ENCODE measurements at places on chromosomes 2 and 18.

DNA sequence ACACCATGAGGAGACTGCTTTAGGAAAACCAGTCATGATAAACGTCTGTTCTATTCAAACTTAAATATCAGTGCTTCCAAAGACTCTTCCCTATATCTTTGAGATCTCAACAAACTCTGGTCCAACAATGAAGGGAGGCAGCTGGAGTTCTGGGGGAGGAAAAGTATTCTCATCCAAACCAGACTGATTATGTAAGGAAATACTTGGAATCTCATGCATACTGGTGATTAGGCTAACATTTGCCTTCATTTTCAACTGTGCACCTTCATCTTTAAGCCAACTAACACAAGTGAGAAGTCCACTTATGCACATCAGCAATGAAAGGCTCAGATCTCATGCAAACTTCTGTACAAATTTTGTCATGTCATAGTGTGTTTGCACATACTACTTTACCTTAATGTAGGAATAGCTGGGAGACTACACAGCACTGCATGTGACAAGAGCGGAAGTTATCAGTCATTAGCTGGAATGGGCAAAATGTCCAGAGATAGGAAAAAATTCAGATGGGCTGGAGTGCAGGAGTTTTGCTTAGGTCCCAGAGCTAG lies 67.5 kb upstream of the STK17B start:
- no peak for DNase-seq

DNA sequence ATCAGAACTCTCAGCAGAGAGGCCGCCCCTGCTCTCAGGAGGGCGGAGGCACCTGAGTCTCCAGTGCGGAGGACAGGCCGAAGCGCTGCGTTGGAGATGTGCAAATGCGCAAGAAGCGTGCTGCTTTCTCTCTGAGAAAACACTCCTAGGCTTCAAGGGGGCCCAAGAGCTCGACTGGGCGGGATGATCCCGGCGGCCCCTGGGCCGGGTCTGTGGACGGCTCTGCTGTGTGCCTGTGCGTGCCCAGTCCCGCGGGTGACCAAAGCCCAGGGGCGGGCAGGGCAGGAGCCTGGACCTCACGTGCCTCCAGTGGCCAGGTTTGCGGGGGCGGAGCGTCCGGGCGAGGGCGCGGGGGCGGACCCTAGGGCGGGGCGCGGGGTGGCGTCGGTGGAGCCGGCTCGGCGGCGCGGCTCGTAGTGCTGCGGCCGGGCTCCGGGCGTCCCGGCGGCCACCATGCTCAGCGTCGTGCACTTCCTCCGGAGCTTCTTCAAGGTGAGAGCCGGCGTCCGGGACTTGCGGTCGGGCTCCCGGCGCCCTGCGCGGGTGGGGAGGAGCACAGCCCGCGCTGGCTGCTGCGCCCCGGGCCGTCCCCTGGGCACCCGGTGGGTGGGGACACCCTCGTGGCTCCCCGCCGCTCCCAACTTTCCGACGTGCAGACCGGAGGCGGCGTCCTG lies at the start of gene ARHGEF4:
Gene ARHGEF4, plus strand, starts transcription at position 414 of the 674 bp plus-strand sequence. Its CDS starts 40 bp downstream, at position 454.
- no peak for DNase-seq

GRCh38 chr2:30807249-30807648 lies at the start of gene CAPN13:
TSS of gene CAPN13 (minus strand) at chr2:30807446. CDS start at chr2:30787325, 20,121 bp downstream.
- no peak for DNase-seq

GRCh38 chr2:235659767-235660322 lies 166.0 kb downstream of the AGAP1 start:
- peak; percentile 63 for DNase-seq

GRCh38 chr2:108898315-108899082 lies 90.5 kb downstream of the EDAR start:
- DNase-seq: no peak

GRCh38 chr2:114442510-114442909 lies at the start of gene DPP10:
TSS of gene DPP10 (plus strand) at chr2:114442641.
- no peak for DNase-seq

DNA sequence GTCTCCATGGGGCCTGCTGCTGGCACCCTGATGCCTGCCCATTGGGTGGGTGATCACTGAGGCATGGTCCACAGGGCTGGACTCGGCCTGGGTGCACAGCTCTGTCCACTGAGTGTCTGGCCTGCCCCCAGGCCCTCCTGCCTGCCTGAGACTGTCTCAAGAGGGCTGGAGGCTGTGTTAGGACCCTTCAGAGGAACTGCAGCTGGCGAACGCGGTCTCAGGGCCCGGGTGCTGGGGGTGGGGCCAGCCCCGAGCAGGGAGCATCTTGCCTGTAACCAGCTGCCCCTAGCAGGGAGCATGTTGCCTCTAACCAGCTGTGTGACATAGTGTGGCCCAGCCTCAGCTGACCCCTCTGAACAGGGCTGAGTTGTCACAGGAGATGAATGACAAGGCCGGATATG lies 50.0 kb downstream of the TWIST2 start:
- no peak for DNase-seq

- DNase-seq: no peak
These were observed 521.8 kb upstream of the ZEB2 start for GRCh38 chr2:145041706-145042105.

GRCh38 chr2:224398289-224398688 lies 3.6 kb downstream of the FAM124B start:
- DNase-seq: no peak

DNA sequence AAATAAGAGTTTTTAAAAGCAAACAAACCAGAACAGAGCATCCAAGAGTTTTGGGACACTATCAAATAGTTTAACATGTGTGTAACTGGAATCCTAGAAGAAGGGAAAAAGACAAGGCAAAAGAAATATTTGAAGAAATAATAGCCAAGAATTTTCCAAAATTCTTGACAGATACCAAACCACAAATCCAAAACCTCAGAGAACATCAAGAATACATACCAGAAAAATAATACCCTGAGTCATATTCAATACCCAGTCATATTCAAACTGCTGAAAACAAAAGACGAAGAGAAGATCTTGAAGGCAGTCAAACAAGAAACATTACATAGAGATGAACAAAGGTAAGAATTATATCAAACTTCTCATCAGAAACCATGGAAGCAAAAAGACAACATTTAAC lies 22.9 kb downstream of the INO80C start:
- no peak for DNase-seq

GRCh38 chr2:74554820-74555531 lies 456 bp downstream of the DOK1 start:
- DNase-seq: no peak

DNA sequence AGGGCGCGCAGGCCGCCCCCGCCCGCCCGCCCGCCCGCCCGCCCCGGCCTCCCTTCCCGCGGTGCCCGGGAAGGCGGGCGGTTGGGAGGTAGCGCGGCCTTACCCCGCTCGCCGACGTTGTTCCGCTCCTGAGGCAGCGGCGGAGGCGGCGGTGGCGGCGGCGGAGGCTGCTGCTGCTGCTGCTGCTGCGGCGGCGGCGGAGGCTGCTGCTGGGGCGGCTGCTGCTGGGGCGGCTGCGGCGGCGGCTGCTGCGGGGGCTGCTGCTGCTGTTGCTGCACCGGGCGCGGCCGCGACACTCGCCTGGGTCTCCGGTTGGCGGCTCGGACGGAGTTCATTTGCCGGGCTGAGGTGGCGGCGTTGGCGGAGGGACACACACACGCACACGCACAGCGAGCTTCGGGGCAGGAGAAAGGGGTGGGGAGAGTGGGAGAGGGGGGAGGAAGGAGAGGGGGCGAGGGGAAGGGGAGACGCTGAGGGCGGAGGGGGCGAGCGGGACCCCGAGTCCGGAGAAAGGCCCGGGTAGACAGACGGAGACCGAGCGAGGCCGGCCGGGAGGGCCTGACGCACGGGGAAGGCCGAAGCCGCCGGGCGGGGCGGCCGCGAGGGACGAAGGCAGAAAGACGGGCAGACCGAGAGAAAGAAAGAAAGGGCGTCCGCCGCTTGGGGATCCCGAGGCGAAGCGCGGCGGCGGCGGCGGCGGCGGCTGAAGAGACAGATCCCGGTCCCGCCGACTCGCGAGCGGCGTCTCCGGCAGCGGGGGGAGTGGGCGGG lies 727 bp downstream of the FBXO11 start:
- DNase-seq: no peak

- no peak for DNase-seq
These were observed 199.3 kb downstream of the NCK2 start for GRCh38 chr2:105943977-105944376.

GRCh38 chr2:153641046-153641445 lies 162.5 kb upstream of the RPRM start:
- no peak for DNase-seq

DNA sequence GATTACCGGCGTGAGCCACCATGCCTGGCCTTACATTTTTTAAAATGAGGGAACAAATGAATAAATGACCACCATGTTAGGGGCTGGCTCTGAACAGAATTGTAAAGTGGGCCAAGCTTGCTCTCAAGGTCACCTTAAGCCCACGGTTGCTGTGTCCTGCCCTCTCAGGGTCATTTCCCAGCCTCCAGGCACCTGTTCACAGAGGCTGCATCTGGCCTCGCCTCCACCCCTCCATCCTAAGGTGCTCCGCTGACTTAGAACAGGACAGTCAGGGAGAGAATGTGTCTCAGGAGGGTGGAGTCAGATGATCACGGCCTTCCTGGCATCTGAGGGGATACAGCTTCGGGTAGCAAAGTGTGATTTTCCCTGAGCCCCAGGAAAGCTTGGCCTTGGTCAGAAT lies 7.3 kb downstream of the SFTPB start:
- DNase-seq: no peak

- no peak for DNase-seq
These were observed 159.3 kb downstream of the HDAC4 start for GRCh38 chr2:239241431-239241960.

DNA sequence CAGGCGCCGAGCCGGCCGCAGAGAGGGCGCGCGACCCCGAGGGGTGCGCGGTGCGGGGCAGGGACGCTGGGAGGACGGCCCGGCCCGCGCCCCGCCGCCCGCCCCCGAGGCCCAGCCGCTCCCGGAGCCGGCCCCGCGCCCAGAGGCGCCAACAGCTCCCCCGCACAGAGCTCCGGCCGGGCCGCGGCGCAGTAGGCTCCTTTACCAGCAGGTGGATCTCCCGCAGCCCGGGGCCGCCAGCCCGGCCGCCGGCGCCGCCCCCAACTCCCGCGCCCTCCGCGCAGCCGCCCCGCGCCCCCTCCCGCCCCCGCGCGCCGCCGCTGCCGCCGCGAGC lies 258 bp downstream of the MGAT4A start:
- DNase-seq: no peak

DNA sequence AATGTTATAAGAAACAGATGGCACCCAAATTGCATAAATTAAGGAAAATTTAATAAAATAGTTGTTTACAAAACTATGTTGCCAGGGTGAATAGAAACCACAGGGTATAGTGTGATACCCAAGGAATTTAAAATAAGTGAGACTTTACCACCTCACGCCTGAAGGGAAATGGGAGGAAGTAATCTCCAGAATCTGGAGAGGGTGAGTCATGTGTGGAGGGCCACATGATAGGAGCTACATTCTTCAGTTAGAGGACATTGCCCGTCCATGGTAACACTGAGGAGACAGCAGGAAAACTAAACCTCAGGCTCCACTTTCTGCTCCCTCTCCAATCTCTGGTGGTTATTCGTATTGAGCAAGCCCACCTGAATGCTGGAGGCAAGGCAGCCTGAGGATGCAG lies 97.2 kb upstream of the NXPH2 start:
- DNase-seq: no peak

- DNase-seq: no peak
These were observed 374.5 kb upstream of the HS6ST1 start for GRCh38 chr2:128692895-128693742.

DNA sequence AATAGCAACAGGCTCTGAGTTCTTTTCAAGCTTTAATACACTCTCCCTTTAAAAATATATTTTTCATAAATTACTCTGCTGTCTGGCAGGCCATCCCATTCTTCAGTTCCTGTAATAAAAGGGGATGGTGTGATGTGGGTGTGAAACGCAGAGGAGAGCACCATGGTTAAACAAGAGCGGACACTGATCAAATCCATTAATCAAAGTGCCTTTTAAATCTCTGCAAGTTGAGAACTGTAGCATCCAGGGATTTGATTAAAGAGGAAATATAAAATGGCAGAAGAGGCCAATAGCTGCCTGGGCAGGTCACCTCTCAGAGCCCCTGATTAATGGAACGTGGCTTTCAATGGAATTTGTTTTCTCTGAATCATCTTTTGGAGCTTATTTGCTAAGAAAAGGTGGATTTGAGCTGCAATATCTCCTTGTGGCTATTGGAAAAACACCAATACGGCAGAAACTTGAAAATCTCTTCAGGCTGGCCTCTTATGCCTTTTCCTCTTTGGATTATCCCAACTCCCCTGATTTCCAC lies 96.9 kb downstream of the ACTR3 start:
- DNase-seq: no peak

DNA sequence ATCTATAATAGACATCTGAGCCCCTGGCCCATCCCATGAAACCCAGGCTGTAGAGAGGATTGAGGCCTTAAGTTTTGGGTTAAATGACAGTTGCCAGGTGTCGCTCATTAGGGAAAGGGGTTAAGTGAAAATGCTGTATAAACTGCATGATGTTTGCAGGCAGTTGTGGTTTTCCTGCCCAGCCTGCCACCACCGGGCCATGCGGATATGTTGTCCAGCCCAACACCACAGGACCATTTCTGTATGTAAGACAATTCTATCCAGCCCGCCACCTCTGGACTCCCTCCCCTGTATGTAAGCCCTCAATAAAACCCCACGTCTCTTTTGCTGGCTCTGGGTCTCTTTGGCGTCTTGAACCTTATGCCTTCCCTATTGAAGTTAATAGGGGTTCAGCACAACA lies 110.7 kb downstream of the XRCC5 start:
- no peak for DNase-seq

DNA sequence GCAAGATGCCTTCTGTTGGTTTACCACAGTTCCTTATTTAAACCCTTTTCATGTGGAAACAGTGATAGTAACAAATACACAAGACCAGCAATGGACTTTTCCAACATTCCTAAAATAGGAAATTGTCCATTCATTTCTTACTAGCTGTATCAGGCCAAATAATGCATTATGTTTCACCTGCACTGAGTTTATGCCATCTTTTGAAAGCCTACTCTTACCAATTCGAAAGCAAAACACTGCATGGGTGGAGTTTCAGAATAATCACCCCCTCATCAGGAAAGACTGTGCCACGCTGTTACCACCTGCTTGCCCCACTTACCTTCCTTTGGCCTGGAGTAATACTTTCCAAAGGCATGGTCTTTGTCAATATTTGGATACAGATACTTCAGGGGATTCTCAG lies 37.5 kb downstream of the STAT1 start:
- DNase-seq: no peak

All from AG04449 (cell line).